ENCODE measurements at places on chromosomes 7 and 10. TPM values are rescaled to one million over a fixed set of nuclear protein-coding genes. Genes with fewer than 3 reads are reported as not detected.

GRCh38 chr10:95742485-95742884 lies 13.5 kb upstream of the ENTPD1 start:
- H3K36me3 ChIP-seq = no peaks in the 10 kb centered on the region
- H3K27me3 ChIP-seq = no peaks in the 10 kb centered on the region
- no peak overlapping the region for H3K27ac ChIP-seq
- H3K4me3 ChIP-seq = no peak overlapping the region

Gene LRRD1
- total RNA-seq = not detected

DNA sequence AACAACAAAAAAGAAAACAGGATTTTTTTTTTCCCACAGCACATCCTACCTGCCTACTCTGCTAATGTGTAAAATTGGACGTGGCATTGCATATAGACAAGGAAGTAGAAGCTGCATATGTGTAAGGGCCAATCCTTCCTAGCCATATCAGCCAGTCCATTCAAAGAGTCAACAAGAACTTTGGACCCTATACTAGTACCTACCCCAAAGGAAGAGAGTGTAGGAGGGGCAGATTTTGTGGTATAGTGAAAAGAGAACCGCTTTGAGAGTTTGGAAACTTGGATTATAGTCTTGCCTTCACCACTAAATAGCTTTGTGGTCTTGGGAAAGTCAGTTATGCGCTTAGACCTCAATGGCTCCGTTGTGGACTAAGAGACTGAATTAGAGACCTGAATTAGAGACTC lies 12.1 kb upstream of the MCU start:
- no peak overlapping the region for H3K4me3 ChIP-seq
- no peak overlapping the region for H3K27ac ChIP-seq
- no peaks in the 10 kb centered on the region for H3K27me3 ChIP-seq

DNA sequence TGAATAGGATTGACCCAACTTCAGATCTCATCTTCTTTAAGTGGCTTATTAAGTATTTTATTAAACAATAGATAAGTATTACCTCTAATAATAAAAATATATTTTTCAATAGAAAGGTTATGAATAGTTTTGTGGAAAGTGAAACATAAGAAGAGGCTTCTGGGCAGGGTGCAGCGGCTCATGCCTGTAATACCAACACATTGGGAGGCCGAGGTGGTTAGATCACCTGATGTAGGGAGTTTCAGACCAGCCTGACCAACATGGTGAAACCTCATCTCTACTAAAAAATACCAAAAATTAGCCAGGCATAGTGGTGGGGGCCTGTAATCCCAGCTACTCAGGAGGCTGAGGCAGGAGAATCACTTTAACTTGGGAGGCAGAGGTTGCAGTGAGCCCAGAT lies 26.5 kb downstream of the GPR85 start:
- no peaks in the 10 kb centered on the region for H3K4me1 ChIP-seq
- no peak for DNase-seq
- no peak overlapping the region for H3K27ac ChIP-seq
- no peaks in the 10 kb centered on the region for H3K36me3 ChIP-seq
- H3K27me3 ChIP-seq = no peaks in the 10 kb centered on the region

GRCh38 chr10:103605359-103606096 lies 112.0 kb downstream of the NEURL1 start:
- no peak overlapping the region for H3K4me3 ChIP-seq
- peaks cover 4% of the 10 kb centered on the region for H3K4me1 ChIP-seq
- DNase-seq = peak; percentile 68

DNA sequence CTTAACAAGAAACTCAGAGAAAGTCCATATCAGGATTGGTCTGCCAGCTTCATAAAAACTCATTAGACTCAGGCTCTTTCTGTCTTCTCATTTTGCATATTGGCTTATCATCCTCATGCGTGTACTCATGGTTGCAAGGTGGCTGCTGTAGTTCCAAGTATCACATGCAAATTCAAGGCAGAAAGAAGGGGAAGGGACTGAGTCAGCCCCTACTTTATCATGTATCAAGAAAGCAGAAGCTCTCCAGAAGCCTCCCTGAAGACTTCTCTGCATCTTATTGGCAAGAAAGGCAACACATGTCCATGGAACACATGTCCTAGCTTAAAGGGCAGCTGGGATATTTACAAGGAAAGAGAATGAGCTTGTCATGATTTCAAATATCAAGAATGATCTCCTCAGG lies 19.4 kb upstream of the EZH2 start:
- H3K36me3 ChIP-seq = no peaks in the 10 kb centered on the region
- H3K27me3 ChIP-seq = peaks cover under 1% of the 10 kb centered on the region
- DNase-seq = no peak
- no peak overlapping the region for H3K4me3 ChIP-seq
- H3K27ac ChIP-seq = no peak overlapping the region
- no peaks in the 10 kb centered on the region for H3K4me1 ChIP-seq

DNA sequence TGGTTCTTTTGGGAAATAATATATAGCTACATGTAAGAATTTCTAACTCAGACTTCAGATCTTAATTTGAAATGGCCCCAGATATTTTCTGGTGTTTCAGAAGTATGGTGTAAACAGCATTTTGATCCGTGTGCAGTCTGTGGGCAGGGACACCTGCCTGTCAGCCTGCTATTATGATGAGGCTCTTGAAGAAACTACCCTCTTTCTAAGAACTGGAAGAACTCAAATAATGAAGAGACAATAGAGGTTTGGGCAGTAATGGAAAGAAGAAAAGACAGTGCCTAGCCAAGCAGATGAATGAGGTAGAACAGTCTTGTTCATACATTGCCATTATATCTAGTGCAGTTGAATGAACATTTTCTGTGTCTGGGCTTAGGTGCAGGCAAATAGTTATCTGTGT lies 256.6 kb downstream of the ARHGAP21 start:
- H3K27ac ChIP-seq = peak overlapping the region; percentile 90
- H3K4me3 ChIP-seq = peak overlapping the region; percentile 61
- no peaks in the 10 kb centered on the region for H3K36me3 ChIP-seq
- peaks cover 53% of the 10 kb centered on the region for H3K4me1 ChIP-seq

DNA sequence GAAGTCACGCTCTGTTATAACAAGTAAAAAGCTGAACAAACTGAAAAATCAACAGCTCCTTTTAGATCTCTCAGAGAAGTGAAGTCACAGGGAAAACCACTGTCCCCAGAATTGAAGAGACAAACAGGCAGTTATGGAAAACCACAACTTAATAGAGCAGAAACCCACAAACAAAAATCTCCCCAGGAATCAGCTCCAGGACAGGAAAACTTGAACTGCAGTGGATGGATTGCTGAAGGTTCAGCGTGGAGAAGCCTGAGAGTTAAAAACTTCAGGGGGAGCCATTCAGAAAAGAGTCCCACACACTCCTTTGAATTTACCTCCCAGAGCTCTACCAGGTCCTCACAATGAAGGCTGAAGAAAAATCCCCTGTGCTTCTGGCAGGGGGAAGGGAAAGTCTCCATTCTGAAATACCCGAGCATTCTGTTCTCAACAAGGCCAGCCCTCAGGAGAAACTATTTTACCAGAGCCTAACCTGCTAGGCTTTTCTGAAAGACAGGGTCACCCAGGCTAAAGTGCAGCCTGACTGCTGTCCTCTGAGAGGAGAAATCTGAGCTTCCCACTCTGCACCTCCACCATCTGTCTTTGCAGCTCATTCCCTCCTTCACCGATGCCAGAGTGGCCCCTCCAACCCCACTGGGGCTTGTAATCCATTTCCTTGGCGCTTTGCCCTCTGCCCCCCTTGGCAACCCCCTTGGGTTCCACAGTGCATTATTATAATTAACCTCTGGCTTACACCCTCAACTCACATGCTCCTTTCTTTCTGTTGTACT lies 65.0 kb upstream of the CCNY start:
- H3K27me3 ChIP-seq = peaks cover 4% of the 10 kb centered on the region
- no peak overlapping the region for H3K4me3 ChIP-seq
- H3K4me1 ChIP-seq = no peaks in the 10 kb centered on the region

- H3K4me1 ChIP-seq = peaks cover 51% of the 10 kb centered on the region
- H3K27ac ChIP-seq = no peak overlapping the region
- H3K27me3 ChIP-seq = no peaks in the 10 kb centered on the region
- no peak for DNase-seq
- peaks cover 70% of the 10 kb centered on the region for H3K36me3 ChIP-seq
Observed at GRCh38 chr7:143385891-143386781, 5.0 kb downstream of the ZYX start.

DNA sequence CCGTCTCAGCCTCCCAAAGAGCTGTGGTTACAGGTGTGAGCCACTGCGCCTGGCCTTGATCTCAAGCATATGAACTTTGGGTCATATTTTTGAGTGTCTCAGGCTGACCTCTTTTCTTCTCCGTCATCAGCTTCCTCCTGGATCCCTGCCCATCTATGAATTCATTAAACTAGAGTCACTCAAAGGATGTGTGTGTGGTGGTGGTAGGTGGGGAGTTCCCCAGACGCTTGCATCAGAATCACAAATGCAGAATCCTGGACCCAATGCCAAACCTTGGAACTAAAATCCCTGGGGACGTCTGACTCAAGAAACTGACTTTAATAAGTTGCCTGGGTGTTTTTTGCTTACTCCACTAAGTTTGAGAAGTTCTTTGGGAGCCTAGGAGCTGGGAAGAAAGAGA lies 6.7 kb upstream of the CREB5 start:
- H3K27ac ChIP-seq = peak overlapping the region; percentile 27
- H3K4me1 ChIP-seq = peaks cover 6% of the 10 kb centered on the region
- no peak overlapping the region for H3K4me3 ChIP-seq
- H3K36me3 ChIP-seq = no peaks in the 10 kb centered on the region
- DNase-seq = peak; percentile 47

Gene ZFAND4
- 4.2 TPM for total RNA-seq

- no peaks in the 10 kb centered on the region for H3K27me3 ChIP-seq
- no peak overlapping the region for H3K27ac ChIP-seq
- H3K36me3 ChIP-seq = no peaks in the 10 kb centered on the region
- DNase-seq = no peak
- H3K4me3 ChIP-seq = no peak overlapping the region
Observed at GRCh38 chr7:110861163-110861562, 229.8 kb upstream of the LRRN3 start.

GRCh38 chr7:131359136-131359776 lies 31.6 kb downstream of the MKLN1 start:
- peaks cover 82% of the 10 kb centered on the region for H3K4me1 ChIP-seq
- no peaks in the 10 kb centered on the region for H3K36me3 ChIP-seq
- DNase-seq = no peak
- no peak overlapping the region for H3K27ac ChIP-seq

Gene NPTX2
- total RNA-seq = 5.3 TPM

- no peak for DNase-seq
- H3K4me1 ChIP-seq = no peaks in the 10 kb centered on the region
- H3K4me3 ChIP-seq = no peak overlapping the region
- H3K36me3 ChIP-seq = no peaks in the 10 kb centered on the region
Observed at GRCh38 chr7:126637538-126637937, 615.2 kb downstream of the GRM8 start.

DNA sequence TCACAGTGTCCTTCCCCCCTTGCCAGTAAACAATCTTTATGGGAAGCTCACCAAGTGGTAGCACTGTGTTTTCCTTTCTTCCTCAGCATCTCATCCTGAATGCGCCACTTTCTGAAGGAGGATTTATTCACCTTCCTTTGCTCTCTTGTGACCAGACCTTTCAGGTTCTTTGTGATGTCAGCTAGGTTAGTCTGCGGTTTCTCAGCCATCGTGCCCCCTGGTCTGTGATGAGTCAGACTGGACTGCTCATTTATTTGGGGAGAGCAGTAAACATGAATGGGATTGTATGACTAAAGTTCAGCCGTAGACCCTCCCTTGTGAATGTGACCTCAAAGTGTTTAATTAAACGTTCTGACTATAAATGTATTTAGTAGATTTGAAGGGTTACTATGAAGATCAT lies 235.1 kb upstream of the CELF2 start:
- no peak overlapping the region for H3K4me3 ChIP-seq
- no peaks in the 10 kb centered on the region for H3K27me3 ChIP-seq
- H3K27ac ChIP-seq = no peak overlapping the region

All from psoas muscle (tissue), 8 donors.